ENCODE measurements at places on chromosomes 11 and 22. TPM values are rescaled to one million over a fixed set of nuclear protein-coding genes. Genes with fewer than 3 reads are reported as not detected.
A peak's percentile ranks its signal among the peaks of the same experiment; 100 is the strongest.

GRCh38 chr11:117993988-117994745 lies 8.0 kb downstream of the IL10RA start:
- H3K4me1 ChIP-seq: peaks cover 81% of the 10 kb centered on the region
- H3K4me3 ChIP-seq: peak overlapping the region; percentile 72
- H3K27ac ChIP-seq: peak overlapping the region; percentile 43
- no peaks in the 10 kb centered on the region for H3K27me3 ChIP-seq

The MIOX gene
- 0.25 TPM for total RNA-seq

GRCh38 chr22:35921777-35922176 lies 106.8 kb downstream of the RBFOX2 start:
- no peak overlapping the region for H3K27ac ChIP-seq
- no peak overlapping the region for H3K4me3 ChIP-seq
- DNase-seq: peak; percentile 16
- peaks cover 7% of the 10 kb centered on the region for H3K4me1 ChIP-seq
- no peaks in the 10 kb centered on the region for H3K36me3 ChIP-seq
- H3K27me3 ChIP-seq: peaks cover 2% of the 10 kb centered on the region

GRCh38 chr11:12156301-12157140 lies 46.1 kb downstream of the MICAL2 start:
- peak overlapping the region; percentile 62 for H3K4me3 ChIP-seq
- no peaks in the 10 kb centered on the region for H3K27me3 ChIP-seq
- peaks cover 81% of the 10 kb centered on the region for H3K4me1 ChIP-seq
- peak overlapping the region; percentile 82 for H3K27ac ChIP-seq
- peaks cover 87% of the 10 kb centered on the region for H3K36me3 ChIP-seq

- H3K4me3 ChIP-seq: no peak overlapping the region
- peaks cover 24% of the 10 kb centered on the region for H3K27me3 ChIP-seq
- peaks cover 7% of the 10 kb centered on the region for H3K36me3 ChIP-seq
- no peak overlapping the region for H3K27ac ChIP-seq
- no peaks in the 10 kb centered on the region for H3K4me1 ChIP-seq
Measured at GRCh38 chr22:39684702-39685281, 114.2 kb downstream of the CACNA1I start.

The MYRF gene
- total RNA-seq: 2.6 TPM

DNA sequence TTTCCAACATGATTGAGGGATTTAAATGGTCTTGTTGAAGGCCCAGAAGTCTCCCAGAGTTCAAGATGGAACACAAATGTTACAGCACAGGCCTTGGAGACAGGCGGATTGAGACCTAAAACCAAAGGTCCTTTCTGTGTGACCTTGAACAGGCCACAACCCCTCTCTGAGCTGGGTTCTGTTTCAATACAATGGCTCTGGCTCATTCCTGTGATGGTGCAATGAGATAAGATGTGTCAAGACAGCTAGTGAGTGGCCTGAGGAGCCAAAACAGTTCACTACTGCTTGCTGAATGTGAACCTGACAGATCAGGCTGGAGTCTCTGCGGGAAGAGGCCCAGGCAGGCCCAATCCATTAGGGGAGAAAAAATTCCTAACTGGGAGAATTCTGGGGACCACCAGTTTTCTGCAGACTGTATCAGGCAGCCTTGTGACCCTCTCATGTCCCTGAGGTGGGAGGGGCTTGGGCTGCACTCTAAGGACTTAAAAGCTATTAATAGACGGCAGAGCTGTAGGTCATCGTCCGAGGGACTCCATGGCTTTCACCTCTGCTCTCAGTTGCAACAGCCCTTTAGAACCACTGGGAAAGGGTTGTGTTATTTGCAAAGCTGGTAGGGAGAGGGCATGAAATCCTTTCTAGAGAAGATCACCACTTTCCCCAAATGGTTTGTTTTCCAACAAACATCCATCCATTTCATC lies 126.1 kb upstream of the TEAD1 start:
- no peaks in the 10 kb centered on the region for H3K4me1 ChIP-seq
- no peak overlapping the region for H3K27ac ChIP-seq
- no peak for DNase-seq
- H3K36me3 ChIP-seq: no peaks in the 10 kb centered on the region
- no peak overlapping the region for H3K4me3 ChIP-seq

GRCh38 chr22:44025171-44026065 lies 1.3 kb downstream of the PARVB start:
- peaks cover 28% of the 10 kb centered on the region for H3K36me3 ChIP-seq
- no peaks in the 10 kb centered on the region for H3K27me3 ChIP-seq
- H3K27ac ChIP-seq: peak overlapping the region; percentile 98
- no peak for DNase-seq
- peaks cover 43% of the 10 kb centered on the region for H3K4me1 ChIP-seq

DNA sequence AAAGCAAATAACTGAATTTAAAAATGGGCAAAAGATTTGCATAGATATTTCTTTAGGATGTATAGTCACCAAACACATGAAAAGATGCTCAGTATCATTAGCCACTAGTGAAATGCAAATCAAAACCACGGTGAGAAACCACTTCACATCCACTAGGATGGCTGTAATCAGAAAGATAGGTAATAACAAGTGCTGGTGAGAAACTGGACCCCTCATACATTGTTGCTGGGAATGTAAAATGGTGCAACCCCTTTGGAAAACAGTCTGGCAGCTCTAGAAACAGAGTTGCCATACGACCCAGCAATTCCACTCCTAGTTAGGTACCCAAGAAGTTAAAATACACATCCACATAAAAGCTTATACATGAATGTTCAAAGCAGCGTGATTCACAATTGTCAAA lies 16.3 kb downstream of the RPUSD4 start:
- no peak overlapping the region for H3K27ac ChIP-seq
- H3K4me1 ChIP-seq: no peaks in the 10 kb centered on the region
- H3K4me3 ChIP-seq: no peak overlapping the region
- peaks cover 39% of the 10 kb centered on the region for H3K36me3 ChIP-seq
- H3K27me3 ChIP-seq: no peaks in the 10 kb centered on the region

DNA sequence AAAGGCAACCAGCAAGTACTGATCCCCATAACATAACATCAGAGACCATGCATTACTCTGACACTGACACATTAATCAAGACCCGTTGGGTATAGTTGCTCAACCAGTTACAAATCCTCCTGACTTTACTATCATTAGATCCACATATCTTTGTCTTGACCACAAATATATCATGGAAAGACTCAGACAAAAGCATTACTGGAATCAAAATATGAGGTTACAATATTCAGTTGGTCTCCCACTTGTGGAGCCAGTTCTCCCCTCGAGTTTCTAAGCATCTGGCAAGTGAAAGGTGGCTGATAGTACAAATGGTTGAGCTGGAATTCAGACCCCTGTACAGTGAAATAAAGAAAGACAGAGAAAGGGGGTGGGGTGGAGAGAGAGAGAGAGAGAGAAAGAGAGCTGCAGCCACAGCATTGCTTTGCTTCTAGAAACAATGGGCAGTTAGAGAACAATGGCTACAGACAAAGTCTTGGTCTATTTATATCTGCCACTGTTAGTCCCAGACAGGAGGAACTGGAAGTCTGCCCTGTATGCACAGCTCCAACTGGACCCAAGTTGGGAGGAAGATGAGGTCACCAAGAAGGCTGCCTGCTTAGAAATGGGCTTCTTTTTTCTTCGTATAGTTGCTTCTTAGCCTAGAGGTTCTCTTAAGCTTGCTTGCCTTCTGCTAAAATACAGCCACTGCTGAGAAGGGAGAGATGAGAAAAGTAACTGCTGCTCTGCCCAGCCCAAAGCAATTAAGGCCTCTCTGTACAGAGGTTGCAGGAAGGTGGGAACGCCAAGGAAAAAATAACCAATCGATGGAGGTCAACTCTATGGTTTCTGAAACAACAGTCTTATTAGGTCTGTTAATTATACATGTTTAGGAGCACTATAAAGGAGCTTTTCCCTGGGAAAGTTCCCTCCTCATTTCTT lies 85.5 kb downstream of the ETS1 start:
- H3K4me3 ChIP-seq: peak overlapping the region; percentile 83
- DNase-seq: no peak
- peak overlapping the region; percentile 96 for H3K27ac ChIP-seq

Data from activated T-helper 2 cell treated with anti-CD3 and anti-CD28 coated beads, Interferon-gamma antibody, Interleukin-2, Interleukin-4, amounts not matched to agents 10 μg/mL and 5 μg/mL and 100 μg/mL, durations not matched to agents 14 hours and 24 hours and 36 hours (primary cell).